ENCODE measurements at places on chromosomes 1 and 21.

DNA sequence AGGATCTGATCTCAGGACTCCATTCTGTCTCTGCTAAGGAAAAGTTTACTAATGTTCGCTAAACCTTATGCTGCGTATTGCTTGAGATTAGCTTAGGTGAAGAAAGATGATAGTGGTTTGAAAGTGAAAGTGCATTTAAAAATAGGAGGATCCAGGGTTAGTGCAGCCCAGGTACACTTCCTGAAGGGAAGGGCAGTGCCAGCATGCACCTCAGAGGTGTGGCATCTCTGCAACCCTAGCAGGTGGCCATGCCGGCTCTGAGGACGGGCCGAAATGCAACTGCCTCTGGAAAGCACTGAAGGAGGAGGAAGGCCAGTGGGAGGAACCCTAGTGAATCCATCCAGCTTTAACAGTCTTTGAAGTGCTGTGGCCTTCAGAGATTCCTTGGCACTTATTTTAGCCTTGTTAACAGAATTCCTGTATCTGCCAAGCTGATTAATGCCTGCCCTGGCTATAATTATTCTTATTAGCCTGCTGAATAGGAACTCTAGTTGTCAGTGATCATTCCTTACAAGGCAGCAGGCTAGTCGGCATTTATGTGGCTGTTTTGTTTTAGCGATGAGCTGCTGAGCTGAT, 5.5 kb downstream of the PTGFRN start:
- no peak for DNase-seq

GRCh38 chr1:21490774-21491487, 18.3 kb upstream of the ALPL start:
- no peak for DNase-seq

DNA sequence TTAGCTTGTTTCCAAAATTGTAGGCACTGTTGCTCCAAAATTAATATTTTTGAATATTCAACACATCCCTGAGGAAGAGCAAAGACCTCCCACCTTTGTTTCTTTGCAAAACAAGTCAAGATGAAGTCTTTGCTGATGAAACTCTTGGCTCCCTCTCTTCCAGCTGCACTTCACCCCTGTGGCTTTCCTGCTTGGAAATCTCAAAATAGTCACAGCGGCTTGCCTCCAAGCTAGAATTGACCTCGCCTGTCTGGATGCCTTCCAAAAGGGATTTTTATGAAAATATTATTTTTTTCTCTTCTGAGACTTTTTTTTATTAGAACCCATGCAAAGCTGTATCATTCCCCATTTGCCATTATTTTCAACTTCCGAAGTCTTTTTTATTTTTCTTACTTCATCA, 71.1 kb upstream of the MROH9 start:
- no peak for DNase-seq

DNA sequence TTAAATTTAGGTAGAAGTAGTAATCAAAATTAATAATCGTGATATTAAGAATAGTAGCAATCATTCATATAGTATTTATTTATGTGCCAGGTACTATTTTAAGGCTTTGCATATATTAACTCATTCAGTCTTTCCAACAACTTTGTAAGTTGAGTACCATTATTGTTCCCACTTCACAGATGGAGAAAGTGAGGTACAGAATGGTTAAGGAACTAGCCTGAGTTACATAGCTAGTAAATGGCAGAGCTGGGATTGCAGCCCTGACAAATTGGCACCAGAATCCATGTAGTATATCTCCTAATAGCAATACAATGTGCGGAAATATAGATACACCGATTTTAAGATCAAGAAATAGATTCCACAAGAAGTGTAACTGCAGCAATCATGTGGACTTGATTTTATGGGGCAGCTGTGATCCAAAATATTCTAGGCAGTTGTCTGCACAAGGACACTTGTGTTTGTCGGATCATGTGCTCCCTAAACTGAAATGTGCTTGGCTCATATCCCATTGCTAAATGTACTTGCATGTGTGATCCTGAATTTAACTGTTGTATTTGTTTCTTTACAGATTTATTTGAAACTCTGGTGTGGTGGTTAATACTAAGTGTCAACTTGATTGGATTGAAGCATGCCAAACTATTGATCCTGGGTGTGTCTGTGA, 5.8 kb upstream of the GTF2B start:
- no peak for DNase-seq

DNA sequence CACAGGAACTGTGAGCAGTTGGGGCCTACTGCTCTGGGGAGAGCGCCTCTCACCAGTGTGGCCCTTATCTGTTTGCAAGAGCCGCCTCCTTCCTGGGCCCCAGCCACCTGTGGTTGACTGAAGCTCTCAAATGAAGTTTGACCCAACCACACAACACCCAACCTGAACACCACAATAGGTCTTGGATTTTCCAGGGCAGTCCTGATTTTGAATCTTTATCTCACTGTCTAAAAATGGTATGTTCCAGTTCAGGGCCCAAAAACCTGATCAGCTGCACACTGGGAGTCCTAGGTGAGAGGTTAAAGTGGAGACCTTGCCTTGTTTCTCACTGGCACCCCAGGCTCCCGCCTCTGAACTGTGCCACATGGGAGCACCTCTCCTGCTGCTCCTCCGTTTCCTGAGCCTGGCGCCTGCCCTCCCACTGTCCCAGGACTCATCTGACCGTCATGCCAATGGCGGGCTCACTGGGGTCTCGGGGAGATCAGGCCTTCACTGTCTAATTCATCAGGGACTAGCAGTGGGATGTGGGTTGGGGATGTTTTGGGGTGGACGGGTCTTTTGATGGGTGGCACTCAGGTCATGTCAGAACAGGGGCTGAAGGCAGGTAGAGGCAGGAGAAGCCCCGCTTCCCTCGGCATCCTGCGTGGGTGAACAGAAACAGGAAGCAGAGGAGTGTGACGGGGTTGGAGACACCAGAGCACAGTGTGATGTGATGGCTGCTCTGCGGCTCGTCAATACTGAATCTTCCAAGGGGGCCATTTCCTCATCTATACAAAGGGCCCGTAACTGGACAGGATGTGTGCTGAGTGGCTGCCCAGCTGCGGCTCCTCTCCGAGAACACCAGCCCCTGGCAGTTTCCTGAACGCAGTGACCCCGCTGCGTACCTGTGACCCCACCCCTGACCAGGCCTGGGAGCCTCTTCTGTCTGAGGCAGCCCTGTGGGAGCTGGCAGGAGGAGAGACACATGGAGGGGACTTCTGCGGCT, 59.6 kb upstream of the ITPKB start:
- no peak for DNase-seq

DNA sequence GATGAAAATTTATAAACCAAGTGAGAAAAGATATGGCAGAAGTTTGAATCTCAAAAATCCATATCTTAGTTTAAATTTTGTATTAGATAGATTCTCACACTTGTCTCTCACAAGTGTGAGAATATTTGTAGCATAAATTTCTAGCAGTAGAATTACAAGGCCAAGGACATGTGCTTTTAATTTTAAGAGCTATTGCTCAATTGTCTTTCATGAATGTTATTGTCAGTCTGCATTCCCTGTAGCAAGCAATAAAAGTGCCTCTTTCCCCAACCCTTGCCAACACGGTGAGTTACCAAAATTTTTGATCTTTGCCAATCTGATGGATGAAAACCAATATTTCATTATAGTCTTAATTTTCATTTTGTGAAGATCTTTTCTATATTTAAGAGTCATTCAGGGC, 64.0 kb downstream of the CTH start:
- no peak for DNase-seq

DNA sequence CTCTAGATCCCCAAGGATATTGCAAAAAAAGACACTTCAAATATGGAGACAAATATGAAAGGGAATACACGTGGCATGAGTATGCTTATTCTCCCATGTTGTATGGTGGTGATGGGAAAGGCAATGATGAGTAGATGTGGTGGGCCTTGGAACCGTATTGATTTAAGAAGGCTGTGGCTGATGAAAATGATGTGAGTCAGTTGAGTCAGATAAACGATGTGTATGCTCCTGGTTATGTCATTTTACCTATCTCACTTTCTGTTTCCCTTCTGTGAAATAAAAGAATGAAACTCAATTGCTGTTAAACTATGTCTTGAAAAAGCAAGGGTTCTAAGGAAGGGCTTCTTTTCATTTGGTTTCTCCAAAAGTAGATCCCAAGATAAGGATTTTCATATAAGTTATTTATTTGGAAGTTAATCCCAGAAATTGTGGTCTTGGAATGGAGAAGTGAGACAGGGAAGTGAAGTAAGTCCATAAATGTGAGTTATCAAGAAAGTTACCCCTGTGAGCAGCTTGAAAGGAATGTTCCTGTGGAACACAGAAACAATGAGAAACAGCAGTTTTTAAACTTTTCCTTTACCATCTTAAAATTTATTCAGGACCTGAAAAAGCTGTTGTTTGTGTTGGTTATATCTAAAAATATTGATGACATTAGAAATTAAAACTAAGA, 292.0 kb downstream of the DUSP10 start:
- no peak for DNase-seq

DNA sequence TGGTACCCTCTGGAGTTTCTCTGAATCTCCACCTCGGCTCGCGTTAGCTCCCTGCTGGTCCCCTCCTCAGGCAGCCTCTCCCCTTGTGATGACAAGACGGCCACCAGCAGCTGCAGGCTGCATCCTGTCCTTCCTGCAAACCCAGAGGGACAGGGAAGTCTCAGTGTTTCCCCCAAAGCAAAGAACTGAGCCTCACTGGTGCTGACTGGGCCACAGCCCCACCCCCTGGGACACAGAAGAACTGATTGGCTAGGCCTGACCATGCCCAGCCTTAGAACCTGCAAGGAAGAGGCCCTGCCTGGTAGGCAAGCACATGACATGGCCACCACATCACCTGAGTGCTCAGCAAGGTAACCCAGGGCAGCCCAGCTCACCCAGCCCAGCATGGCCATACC, 34.6 kb downstream of the TMEM51 start:
- DNase-seq = no peak

- DNase-seq = no peak
Measured at GRCh38 chr1:158255656-158256055, 1.4 kb downstream of the CD1A start.

GRCh38 chr1:26529405-26529654, 231 bp upstream of the RPS6KA1 start:
- no peak for DNase-seq

GRCh38 chr1:163161841-163162240, 40.9 kb downstream of the RGS5 start:
- DNase-seq = no peak

- no peak for DNase-seq
Measured at GRCh38 chr1:22627331-22627730, 9.1 kb upstream of the C1QA start.

GRCh38 chr1:27235827-27236226, 1.4 kb downstream of the WDTC1 start:
- no peak for DNase-seq

DNA sequence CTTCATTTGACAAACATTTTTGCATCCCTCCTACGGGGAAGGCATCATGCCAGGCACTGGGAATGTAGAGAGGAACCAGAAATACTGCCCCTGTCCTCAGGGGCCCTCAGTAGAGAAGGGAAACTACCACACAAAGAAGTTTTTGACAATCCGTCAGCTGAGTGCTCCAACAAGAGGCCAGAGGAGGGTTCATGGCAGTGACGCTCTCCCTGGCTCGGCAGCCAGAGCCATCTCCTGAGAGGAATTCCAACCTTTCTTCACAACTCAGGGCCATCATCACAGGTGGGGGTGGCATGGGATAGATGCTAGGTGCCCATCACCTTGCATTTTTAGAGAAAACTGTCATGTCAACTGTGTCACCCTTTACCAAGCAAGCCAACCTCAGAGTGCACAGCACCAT, 154.1 kb downstream of the HIVEP3 start:
- no peak for DNase-seq

DNA sequence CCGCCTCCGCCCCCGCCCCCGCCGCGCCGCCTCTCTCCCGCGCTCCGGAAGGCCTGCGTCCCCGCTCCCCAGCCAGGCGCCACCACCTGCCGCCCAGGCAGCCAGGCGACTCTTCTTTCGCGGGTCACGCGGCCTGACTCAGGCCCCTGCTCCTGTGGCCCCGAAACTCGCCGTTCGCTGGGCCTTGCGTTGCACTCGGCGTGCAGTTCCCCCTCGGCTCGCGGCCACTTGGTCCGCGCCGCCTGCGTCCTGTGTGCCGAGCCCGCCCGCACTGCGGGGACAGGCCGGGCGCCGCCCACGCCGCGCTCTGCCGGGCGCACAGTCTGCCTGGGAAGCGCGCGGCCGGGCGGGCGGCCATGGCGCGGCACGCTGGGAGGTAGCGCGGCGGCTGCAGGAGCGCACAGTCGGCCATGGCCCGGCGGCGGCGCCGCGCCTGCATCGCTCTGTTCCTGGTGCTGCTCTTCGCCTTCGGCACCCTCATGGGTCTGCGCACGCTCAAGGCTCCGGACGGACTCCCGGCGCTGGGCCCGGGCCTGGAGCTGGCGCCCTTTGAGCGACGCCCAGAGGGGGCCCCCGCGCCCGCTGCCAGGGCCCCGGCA, at the start of gene MANEAL:
Gene MANEAL, plus strand, starts transcription at position 75 of the 599 bp plus-strand sequence. Its CDS starts 336 bp downstream, at position 411.
- no peak for DNase-seq

GRCh38 chr1:52659356-52659755, 26.4 kb downstream of the SHISAL2A start:
- DNase-seq = no peak

GRCh38 chr1:117656202-117656641, 50.4 kb downstream of the TENT5C start:
- DNase-seq = no peak

DNA sequence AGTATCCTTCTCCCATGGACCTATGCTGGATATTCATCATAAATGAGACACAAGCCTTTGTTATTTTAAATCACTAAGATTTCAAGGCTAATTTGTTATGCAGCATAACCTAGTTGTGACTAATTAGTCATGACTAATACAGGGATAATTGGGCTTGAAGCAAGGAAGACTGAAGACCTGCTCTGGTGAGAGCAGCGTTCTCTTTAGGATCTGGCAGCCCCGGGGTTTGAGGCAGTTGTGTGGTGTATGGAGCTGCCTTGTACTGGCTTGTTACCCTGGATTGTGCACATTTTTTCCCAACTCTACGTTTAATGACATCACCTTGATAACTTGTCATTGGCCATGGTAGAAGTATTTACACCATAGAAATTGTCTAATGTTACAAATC, 25.7 kb upstream of the SPAG17 start:
- DNase-seq = no peak

GRCh38 chr1:151819976-151820623, 11.5 kb downstream of the RORC start:
- DNase-seq = no peak

GRCh38 chr1:117189726-117190125, 21.0 kb downstream of the VTCN1 start:
- DNase-seq = no peak

DNA sequence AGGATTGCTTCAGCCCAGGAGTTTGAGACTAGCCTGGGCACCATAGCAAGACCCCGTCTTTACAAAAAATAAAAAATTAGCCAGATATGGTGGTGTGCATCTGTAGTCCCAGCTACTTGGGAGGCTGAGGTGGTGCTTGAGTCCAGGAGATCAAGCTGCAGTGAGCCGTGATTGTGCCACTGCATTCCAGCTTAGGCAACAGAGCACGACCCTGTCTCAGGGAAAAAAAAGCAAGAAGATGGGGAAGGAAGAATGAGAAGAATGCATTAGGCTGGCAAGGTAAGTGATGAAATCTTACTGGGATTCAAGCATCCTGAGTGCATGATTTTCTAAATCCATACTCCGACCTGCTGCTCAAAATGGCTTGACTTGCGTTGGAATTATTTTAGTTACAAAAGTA, 6.8 kb downstream of the PCP4L1 start:
- no peak for DNase-seq

GRCh38 chr1:112532064-112532463, 23.3 kb downstream of the WNT2B start:
- DNase-seq = no peak
